ENCODE measurements at places on chromosomes 3 and 15.

DNA sequence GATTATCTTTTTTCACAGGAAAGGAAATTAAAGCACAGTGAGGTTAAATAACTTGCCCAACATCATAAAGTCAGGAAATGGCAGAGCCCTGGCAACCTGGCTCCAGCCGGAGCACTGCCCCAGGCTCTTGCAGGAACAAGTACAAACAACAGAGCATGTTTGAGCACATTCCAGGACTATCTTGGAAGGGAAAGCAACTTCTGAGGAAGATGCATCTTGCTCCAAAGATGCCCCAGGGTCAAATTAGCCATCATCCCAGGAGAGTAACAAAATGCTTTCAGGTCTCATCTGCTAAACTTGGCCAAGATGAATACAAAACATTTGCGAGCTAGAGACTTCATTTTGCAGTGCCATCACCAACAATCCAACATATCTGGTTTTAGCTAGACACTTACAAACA, 162.4 kb upstream of the LRRN1 start:
- DNase-seq, result no peak

- no peak for DNase-seq
These were observed 85.2 kb downstream of the KBTBD8 start for GRCh38 chr3:67083277-67083676.

DNA sequence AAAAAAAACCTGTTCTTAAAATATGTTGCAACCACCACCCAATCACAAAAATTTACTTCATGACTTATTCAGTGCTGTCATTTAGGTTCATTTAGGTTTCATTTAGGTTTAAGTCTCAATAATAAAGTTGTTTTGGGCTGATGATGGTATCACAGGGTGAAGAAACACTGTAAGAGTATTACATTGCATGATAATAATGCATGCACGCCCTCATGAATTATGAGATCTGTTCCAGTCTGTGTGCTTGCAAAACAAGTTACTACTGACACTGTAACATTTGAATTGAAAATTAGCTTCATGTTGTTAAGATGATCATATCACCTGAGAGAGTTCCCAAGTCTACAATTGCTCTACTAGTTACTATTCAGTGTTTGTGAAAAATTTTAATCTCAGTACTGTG, at the start of gene AADACL2:
TSS of gene AADACL2 (plus strand) at position 315 of the 400 bp plus-strand sequence. CDS start 109 bp downstream, outside the sequence.
- no peak for DNase-seq

GRCh38 chr3:122786066-122786465, 7.6 kb downstream of the HSPBAP1 start:
- no peak for DNase-seq

GRCh38 chr3:147812186-147812911, 403.2 kb downstream of the ZIC1 start:
- no peak for DNase-seq

GRCh38 chr15:34154725-34155204, 52.9 kb downstream of the PGBD4 start:
- no peak for DNase-seq

GRCh38 chr3:197802779-197803459, 11.9 kb downstream of the LRCH3 start:
- no peak for DNase-seq

DNA sequence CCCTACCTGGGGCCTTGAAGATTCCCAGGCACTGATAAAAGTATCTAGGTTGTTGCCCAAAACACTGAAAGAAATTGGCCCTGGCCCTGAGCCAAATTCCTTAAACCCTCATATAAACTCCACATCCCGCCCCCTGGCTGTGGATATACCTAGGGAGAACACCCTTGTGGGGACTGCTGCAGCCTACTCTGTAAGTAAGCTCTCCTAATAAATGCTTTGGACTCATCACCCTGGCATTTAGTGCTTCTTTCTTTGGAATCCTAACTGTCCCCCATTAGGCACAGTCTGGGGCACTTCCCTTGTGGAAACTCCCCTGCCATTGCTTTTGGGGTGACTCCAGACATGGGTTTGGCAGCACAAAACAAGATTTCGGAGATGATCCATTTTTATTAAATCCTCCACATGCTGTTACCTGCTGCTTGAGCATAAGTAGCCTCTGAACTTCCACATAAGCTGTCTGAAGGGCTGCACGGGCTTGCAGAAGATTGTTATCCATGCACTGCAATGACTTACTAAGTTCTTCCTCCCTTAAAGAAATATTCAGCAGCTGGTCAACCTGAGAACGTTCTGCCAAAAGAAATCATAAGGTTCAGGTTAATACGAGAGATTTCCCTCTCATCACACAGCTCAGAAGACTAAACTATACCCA, 46.4 kb downstream of the ZNF106 start:
- peak; percentile 50 for DNase-seq

DNA sequence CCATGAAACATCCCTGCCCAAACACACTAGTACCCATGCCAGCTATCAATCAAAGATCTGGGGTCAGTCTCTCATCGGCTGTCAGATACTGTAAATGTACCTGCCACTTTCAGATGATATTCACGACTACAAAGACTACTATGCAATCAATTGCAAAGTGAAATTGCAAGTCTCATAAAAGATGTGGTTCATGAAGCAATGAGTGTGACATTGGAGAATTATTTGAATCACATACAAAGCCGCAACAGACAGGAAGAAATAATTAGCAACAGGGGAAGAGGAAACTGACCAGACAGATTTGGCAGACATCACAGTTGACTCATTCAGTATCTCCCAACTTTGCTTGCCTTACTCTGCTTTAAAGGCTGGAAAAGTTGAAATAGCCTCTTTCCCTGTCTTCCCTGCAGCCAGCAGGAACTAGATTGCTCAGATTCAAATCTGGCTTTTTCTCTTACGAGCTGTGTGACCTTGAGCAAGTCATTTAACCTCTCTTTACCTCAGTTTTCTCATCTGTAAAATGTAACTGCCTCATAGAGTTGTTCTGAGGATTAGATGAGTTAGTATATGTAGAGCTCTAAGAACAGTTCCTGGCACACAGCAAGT, 95.7 kb upstream of the C3orf80 start:
- DNase-seq, result no peak

- DNase-seq, result no peak
These were observed 84.9 kb upstream of the ETV5 start for GRCh38 chr3:186193534-186194450.

DNA sequence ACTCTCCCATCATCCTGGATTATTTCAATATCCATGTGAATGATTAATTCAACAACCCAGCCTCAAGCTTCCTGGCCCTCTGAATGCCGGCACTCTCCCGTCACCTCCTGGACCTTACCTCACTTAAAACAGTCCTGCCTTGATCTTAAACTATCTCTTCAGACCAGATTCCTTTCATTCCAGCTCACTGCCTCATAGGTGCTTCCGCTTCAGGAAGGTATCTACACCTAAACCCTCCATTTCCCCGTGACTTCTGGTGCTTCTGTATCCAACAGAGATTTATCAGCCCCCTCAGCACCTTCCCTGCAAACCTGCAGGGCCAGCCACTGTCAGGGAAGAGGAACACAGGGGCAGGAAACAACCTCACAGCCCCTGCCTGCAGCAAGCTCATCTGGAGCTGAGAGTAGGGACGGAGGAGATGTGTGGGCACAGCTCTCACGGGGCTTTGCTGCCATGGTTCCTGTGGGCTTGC, 98.9 kb upstream of the TJP1 start:
- no peak for DNase-seq

GRCh38 chr3:70815817-70816216, 503.4 kb upstream of the MDFIC2 start:
- no peak for DNase-seq

DNA sequence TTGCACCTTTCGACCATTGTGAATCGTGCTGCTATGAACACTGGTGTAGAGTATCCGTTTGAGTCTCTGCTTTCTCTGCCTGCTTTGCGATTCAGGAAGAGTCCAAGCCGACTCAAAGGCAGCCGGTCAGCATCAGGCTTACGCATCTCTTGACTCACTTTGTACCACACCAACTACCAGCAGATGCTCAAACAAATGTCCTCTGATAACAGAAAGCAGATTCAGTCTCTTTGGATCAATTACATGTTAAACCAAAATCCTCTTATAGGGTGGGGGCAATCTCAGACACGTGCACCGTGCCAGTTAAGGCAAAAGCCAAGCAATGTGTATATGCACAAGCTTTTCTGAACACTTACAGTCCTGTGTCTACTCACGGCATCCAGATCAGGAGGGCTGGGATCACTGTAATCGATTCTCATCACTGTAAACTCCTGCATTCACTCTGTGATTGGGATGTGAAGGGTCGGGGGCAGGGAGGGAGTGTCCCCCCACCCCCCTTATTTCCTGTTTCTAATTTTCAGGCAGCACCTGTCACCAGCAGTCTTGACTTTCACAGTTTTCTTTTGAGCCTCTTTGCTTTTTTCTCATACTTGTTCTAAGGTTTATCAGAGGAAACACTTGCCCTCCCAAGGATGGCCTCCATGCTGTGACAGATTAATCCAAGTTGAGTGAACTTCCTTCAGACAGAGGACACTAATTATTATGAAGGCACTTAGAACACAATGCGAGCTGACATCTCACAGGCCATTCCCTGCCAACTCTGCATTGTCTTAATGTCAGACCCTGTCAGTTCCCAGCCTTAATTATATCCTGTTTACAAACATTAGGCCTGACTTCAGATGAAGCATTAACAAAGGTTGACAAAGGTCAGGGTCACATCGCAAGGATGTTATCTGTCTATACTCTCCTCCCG, 153.5 kb downstream of the MECOM start:
- peak; percentile 39 for DNase-seq

- no peak for DNase-seq
These were observed 25.2 kb upstream of the MAGEF1 start for GRCh38 chr3:184737063-184737462.

GRCh38 chr3:196344663-196345062, 6.5 kb upstream of the TM4SF19 start:
- no peak for DNase-seq

DNA sequence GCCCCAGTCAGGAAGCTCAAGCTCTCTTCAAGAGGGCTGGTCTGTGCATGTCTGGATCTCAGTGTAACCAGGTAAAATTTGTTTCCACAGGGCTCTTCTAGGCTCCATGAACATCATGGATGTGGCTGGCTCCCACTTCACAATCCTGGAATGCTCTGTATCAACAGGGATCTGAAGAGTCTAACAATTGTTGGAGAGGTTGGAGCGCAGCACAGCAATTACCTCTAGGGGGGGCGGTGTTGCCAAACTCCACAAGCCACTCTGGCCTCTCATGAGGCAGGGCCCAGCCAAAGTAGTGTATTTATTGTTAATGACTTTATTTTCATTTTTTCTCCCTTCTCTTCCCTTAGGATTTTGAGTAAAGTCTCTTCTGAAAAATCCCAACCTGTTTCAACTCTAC, 6.1 kb upstream of the EIF2B5 start:
- peak; percentile 44 for DNase-seq

DNA sequence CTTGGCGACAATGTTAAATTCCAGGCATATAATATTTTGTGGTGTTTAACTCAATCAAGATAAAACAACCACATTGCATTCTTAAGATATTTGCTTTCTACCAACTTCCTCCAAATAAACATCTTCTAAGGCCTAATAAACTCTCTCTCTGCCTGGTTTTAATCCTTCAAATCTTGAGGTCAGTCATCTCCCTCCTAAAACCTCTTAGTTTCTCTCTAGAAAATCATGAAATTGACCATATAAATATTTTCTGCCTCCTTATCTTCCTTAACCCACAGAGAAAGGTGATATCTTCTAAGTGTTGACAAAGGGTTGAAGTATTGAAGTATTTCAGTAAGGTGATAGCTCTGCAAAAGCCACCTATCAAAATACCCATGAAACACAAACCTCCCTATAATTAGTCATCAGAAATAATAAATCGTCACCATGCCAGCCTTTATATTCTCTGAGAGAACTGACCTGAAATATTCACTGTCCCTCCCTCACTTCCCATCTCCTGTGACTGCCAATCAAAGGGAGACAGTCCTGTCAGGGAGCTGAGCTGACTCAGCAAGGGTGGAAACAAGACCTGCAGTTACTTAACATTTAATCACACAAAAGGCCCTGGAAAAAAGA, 1261.1 kb downstream of the ROBO1 start:
- DNase-seq, result peak; percentile 60

Data from SJCRH30 (cell line).